ENCODE measurements at places on chromosomes 12 and 14.
A peak's percentile ranks its signal among the peaks of the same experiment; 100 is the strongest.

DNA sequence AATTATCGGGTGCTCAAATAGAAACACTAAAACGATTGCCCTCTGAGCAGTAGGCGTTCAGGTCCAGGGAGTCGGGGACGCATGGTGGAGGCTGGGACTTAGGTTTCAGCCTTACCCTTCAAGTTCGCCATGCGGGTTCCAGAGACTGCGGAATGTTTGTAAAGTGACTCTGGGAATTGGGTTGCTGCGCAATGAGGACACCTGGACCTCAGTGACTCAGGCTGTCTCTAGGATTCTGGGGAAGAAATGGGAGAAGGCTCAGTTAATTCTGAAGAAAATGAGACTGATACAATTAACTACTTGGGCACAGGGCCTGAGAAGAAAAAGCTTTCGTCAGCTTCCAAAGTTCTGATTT lies 1.1 kb downstream of the LGALS3 start:
- peak; percentile 41 for DNase-seq

GRCh38 chr12:113604666-113605065 lies 133.0 kb upstream of the LHX5 start:
- no peak for DNase-seq

GRCh38 chr14:25607192-25607591 lies 557.2 kb upstream of the STXBP6 start:
- DNase-seq: no peak

DNA sequence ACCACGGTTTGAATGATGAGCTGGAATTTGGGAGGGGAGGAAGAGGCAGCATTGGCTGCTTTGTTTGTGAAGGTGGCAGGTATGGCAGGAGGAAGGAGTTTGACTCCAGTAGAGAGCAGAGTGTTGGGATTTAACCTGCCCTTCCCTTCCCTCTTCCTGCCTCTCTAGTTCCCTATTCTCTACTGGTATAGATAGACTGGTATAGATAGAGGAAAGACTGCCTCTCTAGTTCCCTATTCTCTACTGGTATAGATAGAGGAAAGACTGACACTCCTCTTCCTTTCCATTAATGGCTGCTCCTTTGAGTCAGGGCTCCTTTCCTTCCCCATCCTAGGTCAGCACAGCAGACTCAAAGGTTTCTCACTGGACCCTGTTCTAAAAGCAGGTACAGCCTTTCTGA lies 8.4 kb upstream of the SYCP3 start:
- no peak for DNase-seq

DNA sequence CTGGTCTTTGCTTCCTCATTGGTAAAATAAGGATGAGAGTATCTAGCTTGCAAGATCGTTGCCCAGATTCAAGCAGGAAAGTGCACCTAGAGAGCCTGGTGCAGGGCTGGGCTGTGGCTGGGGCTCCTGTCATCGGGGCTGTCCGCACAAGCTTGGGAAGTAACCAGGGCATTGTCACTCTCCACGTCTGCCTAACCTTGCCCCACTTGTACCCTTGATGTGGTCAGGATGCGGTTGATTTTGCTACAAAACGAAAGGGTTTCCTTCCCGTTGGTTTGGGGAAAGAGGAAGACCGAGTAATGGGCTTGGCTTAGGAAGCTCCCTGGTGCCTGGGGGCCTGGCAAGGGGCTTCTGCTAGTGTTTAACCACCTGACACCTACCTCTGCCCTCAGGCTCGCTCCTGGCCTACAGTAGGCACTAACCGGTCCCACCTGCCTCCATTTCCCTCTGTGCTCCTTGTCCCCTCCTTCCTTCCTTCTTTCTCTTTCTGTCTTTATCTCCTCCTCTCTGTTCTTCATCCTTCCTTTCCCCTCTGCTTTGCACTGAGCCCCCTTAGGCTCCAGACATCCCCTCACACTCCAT lies 21.8 kb downstream of the MVK start:
- no peak for DNase-seq

DNA sequence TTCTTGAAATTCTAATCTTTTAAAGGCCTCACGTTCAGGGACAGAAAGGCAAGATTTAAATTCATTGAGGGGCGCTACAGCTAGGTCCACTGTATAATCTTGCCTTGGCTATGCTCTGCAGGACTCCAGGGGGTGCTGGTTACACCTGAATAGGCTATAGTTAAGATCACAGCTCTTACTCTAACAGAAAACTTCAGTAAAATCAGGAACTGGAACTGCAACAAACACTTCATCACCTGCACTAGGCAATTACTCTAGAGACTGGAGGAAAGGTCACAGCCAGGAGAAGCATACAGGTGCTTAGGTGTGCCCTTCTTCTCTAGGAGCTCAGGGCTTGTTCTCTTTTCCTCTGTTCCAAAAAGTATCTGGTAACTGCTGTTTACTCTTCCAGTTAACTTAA lies 20.9 kb downstream of the SLCO1C1 start:
- no peak for DNase-seq

DNA sequence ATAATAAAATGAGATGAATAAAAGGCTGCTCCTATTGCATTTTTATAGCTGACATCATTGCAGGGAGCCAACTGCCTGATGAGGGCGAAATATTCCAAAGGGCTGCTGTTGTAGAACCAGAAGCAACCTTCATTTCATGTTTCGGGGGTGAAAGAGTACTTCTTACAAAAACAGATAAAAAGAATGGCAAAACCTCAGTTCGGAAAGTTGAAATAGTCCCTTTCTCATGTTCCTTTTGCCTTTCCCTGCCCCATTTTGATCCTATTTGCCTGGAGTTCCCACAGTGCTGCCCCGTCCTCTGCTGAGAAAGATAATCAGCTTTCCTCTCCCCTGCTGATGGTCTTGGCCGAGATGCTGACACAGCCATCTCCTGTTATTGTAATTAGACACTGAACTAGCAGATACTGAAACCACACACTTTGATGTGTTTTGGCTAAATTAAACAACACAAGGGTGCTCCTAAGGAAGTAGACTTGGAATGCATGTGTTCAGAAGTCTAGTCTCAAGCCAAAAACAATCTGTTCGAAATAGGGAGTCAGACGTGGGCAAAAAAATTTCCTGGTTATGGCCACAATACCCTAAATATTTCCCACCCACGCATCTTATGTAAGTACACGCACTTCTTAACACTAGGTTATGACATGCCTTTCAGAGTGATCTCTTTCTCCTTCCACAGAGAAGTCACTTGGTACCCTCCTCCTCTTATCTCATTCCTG lies 117.2 kb downstream of the PPM1H start:
- peak; percentile 58 for DNase-seq

- DNase-seq: no peak
These were observed 36.5 kb upstream of the FRS2 start for GRCh38 chr12:69433653-69434052.

DNA sequence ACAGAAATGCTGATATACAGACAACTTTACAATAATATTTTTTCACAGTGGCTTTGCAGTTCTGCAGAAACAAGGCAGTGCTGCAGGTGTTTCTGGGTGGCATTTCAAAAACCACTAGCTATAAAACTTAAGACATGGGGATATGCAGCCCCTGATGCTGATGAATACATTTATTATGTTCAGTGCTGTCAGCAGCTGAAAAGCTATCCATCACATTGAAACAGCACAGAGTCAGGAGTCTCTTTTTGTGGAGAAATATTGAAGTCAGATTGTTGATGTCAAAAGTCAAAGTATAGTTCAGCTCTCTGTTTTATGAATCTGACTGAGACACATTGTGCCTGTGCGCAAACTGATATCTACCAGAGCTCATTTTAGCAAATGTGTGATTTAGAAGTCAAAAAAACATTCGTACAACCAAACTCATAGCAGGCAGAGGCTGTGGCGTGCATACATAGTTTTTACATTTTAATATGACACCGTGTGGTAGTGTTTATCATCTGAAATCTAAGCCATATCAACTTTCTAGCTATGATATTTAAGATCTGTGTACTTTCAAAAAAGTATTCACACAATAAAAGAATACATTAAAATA lies 467.6 kb downstream of the PRKD1 start:
- no peak for DNase-seq

GRCh38 chr12:132734206-132734605 lies 23.6 kb downstream of the PGAM5 start:
- DNase-seq: no peak

- DNase-seq: peak; percentile 43
These were observed 222.6 kb downstream of the NUAK1 start for GRCh38 chr12:105915997-105916759.

GRCh38 chr14:22577334-22577908 lies 11.6 kb downstream of the DAD1 start:
- no peak for DNase-seq

- no peak for DNase-seq
These were observed 4.7 kb downstream of the SRRM4 start for GRCh38 chr12:118986050-118986449.

DNA sequence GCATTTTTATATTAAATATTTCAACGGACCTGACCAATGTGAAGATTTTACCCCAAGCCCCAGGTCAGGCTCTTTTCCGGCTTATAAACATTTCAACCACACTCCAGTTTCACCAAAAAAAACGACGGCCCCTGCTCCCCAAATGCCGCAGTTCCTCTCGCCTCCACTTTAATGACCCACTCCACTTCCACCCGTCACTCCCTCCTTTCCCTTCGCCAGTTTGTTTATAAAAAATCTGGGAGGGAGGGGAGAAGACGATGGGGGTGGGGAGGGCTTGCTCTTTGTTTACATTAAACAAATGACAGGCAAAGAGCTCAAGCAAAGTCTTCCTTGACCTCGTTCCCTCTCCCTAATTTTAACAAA lies 5.4 kb downstream of the SIX6 start:
- DNase-seq: no peak

DNA sequence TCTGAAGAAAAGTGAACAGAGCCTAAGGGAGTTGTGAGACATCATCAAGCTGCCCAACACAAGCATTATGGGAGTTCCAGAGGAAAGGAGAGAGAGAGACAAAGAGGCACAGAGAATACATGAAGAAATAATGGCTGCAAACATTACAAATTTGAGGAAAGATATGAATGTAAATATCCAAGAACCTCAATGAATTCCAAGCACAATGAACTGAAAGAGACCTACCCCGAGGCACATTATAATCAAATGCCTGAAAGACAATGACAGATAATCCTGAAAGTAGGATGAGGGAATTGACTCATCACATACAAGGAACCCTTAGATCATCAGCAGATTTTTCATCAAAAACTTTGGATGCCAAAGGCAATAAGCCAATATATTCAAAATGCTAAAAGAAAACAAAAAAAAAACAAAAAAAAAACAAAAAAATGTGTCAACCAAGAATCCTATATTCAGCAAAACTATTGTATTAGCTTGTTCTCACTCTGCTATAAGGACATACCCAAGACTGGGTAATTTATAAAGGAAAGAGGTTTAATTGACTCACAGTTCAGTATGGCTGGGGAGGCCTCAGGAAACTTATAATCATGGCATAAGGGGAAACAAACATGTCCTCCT lies 37.8 kb downstream of the BCL2L14 start:
- DNase-seq: no peak

GRCh38 chr12:53036802-53037201 lies 13.1 kb upstream of the TNS2 start:
- no peak for DNase-seq

DNA sequence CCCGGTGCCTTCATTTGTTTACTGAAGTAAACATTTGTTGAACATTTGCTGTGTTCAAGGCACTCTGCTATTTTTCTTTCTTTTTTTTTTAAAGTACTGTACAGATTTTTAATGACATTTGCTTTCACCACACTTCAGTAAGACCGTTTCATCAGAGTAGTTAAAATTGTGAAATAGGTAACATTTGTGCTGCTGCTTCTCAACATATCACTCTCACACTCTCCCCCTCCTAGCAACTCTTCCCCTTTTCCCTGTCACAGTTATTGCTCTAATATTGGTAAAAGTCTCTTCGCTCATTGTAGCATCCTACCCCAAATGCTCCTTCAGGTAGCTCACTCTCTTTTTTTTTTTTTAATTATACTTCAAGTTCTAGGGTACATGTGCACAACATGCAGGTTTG lies 49.6 kb downstream of the SRGAP1 start:
- no peak for DNase-seq

DNA sequence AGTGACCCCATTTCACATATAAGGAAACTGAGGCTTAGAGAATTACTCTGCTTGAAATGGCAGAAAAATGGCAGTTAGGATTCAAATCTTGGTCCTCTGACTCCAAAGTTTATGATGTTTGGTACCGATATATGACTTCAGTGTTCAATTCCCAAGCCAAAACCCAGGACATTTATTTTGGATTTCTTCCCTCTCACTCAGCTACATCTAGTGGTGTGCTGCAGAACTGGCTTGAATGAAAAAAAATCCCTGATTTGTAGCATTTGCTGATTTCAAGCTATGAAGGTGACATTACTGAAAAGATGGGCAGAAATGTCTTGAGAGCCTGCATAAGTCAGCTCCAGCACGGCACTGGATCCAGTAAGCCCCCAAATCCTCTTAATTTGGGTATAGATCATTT lies 106.4 kb downstream of the EFCAB11 start:
- DNase-seq: peak; percentile 50

GRCh38 chr14:53881161-53881871 lies 75.3 kb downstream of the BMP4 start:
- peak; percentile 89 for DNase-seq

DNA sequence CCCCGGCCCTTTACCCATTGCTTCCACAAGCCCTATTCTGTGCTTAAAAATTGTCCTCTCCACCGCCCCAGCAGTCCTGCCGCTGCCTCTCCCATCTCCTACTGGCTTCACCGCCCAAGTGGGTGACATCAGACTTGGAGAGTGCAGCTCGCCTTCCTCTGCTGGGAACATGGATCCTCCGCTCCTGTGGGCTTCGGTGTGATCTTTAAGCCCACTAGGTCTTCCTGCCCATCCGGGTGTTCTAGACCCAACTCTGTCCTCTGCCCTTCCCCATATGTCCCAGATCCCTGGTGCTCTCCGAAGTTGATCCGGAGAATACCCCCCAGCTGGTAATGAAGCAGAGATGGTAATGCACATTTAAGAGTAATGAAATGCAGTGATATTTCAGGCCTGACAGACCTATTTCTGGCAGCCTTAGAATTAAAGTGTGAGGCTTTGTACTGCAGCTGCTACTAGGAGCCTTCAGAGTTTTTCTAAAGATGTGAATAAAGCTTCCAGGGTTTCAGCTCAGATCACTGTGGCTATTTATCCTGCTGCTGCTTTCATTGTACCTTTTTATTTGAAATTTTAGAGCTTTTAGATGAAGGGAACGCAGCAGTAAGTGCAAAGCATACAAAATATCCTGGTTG lies 22.9 kb upstream of the CTDSP2 start:
- no peak for DNase-seq

- peak; percentile 95 for DNase-seq
These were observed 16.7 kb downstream of the HRK start for GRCh38 chr12:116864371-116865160.

- DNase-seq: no peak
These were observed 324.1 kb downstream of the C12orf75 start for GRCh38 chr12:105654606-105655005.

- no peak for DNase-seq
These were observed 8.4 kb downstream of the FAM186A start for GRCh38 chr12:50387972-50388478.

GRCh38 chr12:125134576-125134975 lies 69.3 kb downstream of the AACS start:
- no peak for DNase-seq

DNA sequence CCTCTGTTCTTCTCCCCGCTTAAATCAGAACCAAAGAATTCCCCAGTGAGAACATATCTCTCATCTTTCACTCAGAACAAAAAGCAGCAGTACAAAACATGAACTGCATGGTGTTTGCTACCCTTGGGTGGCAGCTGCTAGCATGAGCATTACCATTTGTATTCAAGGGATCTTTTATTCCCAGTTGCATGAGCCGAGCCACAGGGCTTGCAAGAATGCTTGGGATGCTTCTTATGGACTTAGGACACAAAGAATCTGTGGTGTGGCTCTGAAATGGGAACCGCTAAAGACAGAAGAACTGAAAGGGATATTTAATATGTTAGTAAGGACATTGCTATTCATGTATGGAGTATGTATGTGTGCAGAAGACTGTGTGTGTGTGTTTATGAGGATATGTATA lies 190.6 kb downstream of the TMX1 start:
- DNase-seq: peak; percentile 72
